ENCODE measurements at places on chromosomes 3 and 15. TPM values are rescaled to one million over a fixed set of nuclear protein-coding genes. Genes with fewer than 3 reads are reported as not detected.

Gene FGF7
- total RNA-seq: not detected

Gene HESX1
- not detected for total RNA-seq

Gene VGLL3
- total RNA-seq: 1.8 TPM

Gene GCNT3
- not detected for total RNA-seq

Gene PRICKLE2
- total RNA-seq: 6.3 TPM

Gene BFSP2
- not detected for total RNA-seq

Gene RETNLB
- not detected for total RNA-seq

Gene EHHADH
- total RNA-seq: 5.5 TPM

Gene RBM5
- total RNA-seq: 75.6 TPM

Gene TMC3
- total RNA-seq: not detected

Gene FOXL2
- total RNA-seq: 0.42 TPM

Gene PATL2
- total RNA-seq: 0.21 TPM

Gene XCR1
- not detected for total RNA-seq

Gene BNC1
- 167 TPM for total RNA-seq

Gene PCSK6
- 3.7 TPM for total RNA-seq

Gene TMIE
- total RNA-seq: not detected

Gene ANKUB1
- total RNA-seq: 0.82 TPM

Gene CFAP92
- 0.28 TPM for total RNA-seq

Gene CHRM5
- total RNA-seq: not detected

Gene GPR149
- total RNA-seq: not detected
